ENCODE measurements at places on chromosomes 7 and 10. TPM values are rescaled to one million over a fixed set of nuclear protein-coding genes. Genes with fewer than 3 reads are reported as not detected.

DNA sequence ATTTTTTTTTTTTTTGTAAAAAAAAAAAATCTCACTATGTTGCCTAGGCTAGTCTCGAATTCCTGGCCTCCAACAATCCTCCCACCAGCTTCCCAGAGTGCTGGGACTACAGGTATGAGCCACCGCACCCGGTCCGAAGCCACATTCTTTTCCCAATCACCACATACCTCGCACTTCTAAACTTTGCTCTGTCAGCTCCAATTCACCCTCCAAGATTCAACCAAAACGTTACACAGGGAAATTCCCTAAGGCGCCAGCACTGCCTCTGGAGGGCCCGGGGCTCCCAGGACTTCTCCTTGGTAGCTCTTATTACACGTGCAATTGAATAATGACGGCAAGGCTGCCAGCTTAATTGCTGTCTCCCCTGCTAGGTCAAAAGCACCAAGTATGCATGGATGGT lies 10.3 kb upstream of the DNAAF5 start:
- DNase-seq: no peak

DNA sequence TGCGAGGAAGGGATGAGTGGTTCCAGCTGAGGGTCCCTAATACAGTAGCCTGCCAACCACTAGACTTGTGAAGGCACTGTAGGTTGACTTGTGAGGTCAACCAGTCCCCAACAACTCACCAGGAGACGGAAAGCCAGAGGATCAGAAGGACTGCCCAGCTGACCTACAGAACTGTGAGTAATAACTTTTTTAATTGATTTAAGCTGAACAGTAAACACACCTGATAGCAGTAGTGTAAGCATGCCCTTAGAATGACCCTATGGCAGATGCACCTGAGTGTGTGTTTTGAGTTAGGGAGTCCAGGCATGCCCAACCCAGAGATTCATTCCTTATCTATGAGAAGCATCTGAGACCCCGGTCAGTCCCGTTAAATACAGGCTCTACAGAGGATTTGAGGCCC lies 14.1 kb downstream of the PRLHR start:
- no peak for DNase-seq

DNA sequence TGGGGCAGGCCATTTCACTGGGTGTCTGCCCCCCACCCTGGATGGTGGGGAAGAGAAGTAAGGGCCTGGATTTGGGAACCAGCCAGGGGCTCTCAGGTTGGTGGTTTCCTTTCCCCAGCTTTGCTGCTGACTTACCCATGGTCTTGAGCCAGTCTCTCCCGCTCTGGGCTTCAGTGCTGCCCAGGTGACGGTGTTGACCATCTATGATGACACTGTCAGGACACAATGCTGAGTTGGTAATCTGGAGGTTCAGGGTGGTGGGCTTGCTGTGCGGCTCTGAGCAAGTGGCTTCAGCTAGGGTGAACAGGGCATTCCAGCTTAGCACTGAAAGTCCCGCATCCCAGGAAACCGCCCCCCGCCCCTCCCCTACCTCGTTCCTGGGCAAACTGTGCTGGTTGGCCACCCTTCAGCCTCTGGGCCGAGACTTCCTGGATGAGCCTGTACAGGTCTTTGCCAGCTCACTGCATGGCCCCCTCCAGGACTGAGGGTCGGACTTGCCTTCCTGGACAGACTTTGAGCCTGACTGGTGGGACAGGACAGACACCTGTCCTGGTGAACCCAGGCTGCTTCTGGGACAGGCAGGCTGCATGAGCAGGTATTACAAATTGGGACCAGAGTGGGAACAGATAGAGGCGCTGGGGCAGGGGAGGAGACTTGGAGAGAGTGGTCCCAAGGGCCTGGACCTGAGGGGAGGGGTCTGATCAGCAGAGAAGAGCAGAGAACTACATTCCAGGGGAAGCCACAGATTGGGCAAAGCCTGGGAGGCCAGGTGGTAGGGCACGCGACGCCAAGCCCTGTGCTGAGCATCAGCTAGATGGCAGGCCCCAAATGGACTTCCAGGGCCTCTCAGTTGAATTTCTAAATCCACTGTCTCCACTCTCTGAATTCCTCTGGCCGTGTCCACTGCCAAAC lies 19.9 kb upstream of the ZMIZ1 start:
- DNase-seq: no peak

GRCh38 chr7:117237646-117238045 lies 85.2 kb downstream of the WNT2 start:
- DNase-seq: no peak

GRCh38 chr10:7545792-7546191 lies 121.0 kb downstream of the ITIH5 start:
- no peak for DNase-seq

DNA sequence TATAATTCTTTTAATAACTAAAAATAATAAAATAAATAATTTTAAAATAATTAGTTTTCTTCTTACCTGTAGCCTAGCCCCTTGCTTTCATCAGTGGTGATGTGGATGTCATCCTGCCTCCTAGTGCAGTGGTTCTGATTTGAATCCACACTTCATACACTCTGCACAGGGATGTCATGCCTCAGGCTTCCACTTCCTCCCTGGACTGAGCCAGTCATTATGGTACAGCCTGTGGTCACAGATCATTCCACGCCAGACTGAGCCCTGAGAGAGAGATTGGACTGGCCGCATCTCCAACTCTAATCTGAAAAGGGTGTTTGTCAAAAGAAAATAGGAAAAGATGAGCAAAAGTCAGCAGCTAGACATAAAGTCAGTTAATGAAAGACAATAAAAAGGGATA lies 436.2 kb upstream of the IGFBP3 start:
- no peak for DNase-seq

- no peak for DNase-seq
Observed at GRCh38 chr10:60955957-60956425, 12.0 kb upstream of the RHOBTB1 start.

- DNase-seq: no peak
Observed at GRCh38 chr7:22802426-22802825, 20.2 kb downstream of the TOMM7 start.

DNA sequence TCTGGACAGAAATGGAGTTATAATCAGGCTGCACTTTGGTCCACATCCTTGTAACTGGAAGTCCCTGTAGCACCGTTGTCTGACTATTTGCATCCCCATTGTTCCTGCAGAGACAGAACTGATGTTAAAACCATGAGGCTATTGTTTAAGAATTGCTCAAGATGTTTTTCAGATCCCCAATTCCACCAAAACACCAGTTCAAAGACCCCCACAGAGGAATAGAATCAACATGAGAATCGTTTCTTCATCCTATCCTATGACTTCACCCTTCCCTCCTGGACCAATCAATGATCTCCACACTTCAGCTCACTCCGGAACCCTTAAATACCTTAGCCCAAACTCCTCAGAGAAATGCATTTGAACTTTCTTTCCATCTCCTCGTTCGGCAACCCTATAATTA lies 57.1 kb upstream of the GRID1 start:
- no peak for DNase-seq

GRCh38 chr7:15424468-15424867 lies 137.3 kb downstream of the AGMO start:
- DNase-seq: no peak

DNA sequence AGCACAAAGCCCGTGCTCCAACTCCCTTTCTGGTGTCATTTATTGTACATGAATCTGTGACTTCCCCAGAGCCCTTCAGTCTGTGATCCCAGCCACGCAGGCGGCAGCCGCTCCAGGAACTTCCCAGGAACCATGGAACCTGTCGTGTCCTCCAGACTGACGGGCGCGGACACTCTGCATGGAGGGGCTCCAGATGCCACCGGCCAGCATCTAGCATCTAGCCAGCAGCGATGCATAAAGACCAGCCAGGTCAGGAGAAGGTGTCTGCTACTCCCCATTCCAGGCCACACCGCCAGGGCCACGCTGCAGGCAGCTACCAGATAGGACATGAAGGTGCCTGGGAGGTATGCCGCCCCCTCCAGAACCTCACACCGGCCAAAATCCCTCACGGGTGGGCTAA lies 77.4 kb downstream of the PRKAG2 start:
- no peak for DNase-seq

DNA sequence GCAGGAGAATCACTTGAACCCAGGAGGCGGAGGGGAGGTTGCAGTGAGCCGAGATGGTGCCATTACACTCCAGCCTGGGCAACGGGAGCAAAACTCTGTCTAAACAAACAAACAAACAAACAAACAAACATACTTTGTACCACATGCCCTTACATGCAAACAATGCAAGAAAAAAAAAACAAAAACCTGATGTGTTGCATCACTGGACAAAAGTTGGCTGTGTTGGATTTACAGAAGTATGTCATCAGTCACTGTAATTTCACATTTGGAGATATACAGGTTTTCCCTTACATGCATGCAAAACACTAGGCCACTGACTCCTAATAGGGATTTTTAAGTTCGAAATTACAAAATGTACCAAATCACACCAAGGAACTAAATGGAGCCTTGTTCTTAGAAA lies 138.5 kb downstream of the SRPK2 start:
- no peak for DNase-seq

- no peak for DNase-seq
Observed at GRCh38 chr10:118246332-118247295, 95.5 kb downstream of the FAM204A start.

DNA sequence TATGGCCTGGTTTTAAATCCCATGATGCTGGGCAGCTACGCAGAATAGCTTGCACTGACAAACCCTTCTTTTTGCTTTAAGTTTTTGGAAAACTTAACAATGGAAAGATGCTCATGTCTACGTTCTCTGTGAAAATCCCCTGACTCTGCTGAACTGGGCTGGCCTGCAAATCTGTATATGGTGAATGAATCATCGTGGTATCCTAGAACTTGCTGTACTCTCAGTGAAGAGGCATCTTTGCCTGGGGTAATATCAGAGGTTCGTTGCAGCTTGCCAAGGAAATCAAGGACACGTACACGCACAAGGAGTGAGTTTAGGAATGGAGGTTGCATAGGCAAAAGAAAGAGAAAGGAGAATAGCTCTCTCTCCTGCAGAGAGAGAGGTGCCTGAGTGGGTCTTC lies 382.0 kb upstream of the ADARB2 start:
- no peak for DNase-seq

DNA sequence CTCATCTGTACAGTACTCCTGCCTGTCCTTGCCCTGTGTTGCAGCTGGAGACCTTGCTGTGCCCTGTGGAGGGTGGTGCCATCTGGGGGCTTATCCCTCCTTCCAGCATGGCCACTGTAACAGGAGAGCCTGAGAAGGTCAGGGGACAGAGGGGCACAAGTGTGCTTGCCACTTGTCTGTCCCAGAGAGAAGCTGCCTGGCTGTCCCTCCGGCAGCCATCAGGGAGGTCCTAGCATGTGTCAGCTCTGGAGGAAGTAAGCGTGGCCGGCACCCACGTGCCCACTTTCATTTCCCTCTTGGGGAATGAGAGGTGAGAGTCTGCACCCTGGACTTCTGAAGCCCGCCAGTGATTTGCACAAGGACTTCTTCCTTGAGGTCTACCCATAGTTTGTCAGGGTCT lies 97.0 kb upstream of the PPIF start:
- no peak for DNase-seq

DNA sequence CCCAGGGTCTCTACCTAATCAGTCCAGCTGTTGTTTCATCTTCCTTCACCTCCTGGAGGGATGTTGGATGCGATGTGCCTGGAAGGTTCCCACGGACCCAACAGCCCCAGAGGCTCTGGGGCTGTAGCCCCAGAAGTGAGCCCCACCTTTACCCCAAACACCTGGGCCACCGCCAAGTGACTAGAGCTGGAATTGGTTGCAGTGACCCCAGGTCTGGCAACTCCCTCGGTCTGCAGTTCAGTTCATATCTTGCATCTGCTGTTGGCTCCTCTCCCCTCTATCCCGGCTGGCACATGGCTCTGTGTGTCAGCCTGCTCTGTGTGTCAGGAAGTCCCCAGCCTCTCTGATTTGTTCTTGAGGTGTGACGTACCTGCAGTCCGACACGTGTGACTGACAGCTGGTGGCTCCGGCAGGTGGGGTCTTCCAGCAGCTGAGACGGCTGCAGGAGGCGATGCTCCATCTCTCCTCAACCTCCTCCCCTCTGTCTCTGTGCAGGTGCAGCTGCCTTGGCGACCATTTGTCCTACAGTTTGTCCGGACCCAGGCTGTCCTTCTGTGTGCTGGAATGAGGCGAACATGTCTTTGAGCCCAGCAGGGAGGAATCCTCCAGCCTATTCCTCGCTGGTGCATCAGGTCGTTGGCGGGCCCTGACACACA lies 38.6 kb downstream of the ELFN1 start:
- no peak for DNase-seq

DNA sequence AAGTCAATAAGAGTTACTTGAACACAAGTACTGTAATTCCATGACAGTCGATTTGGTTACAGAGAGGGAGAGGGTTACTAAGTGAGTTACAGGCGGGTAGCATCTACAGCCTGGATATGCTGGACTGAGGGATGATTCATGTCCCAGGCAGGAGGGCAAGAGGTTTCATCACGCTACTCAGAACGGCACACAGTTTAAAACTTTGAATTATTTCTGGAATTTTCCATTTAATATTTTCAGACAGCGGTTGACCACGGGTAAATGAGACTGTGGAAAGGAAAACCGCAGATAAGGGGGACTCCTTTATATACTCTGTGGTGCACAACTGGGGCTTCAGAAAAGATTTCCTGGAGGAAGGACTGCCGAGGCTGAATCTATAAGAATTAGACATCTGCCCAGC lies 25.7 kb upstream of the LRRC4 start:
- no peak for DNase-seq

DNA sequence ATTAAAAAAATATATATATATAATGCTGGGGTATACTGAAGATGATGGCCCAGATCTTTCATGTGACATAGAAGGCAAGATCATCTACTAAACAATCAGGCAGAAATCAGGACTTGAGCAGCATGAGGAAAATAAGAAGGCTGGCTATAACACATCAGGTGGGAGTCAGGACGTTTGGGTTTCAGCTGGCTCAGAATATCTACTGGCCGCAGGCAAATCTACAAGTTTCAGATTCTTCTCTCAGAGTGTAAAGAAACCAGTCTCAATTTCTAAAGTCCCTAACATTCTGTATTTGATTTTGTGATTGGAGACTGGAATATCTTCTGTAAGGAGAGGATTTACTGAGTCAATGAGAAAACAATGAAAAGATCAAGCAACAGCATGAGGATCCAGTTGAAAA lies 37.7 kb upstream of the FAM3C start:
- DNase-seq: no peak

GRCh38 chr10:73762915-73763314 lies 18.7 kb downstream of the SEC24C start:
- DNase-seq: no peak

DNA sequence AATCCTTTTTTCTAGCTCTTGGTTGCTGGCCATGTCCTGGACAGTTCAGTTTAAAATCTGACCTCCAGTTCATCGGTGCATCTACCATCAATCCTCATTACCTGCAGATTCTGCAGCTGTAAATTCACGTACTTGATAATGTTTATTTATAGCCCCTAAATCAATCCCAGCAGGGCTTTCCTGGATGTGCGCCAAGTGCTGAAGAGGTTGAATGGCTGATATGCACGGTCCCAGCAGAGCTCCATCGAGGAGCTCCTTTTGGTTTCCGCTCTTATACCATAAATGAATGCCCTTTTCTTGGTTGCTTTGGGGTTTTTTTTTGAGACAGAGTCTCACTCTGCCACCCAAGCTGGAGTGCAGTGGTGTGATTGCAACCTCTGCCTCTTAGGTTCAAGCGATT lies 91.2 kb upstream of the CCZ1B start:
- DNase-seq: no peak

ASB10 gene
- not detected for total RNA-seq

DPP6 gene
- not detected for total RNA-seq

MRLN gene
- not detected for total RNA-seq

RADIL gene
- total RNA-seq: 6.7 TPM

C10orf53 gene
- total RNA-seq: not detected

STRIP2 gene
- not detected for total RNA-seq

OR6B1 gene
- not detected for total RNA-seq

MIOS gene
- 23.6 TPM for total RNA-seq

SPDYE18 gene
- not detected for total RNA-seq

PPP1R3C gene
- 241 TPM for total RNA-seq

SMO gene
- total RNA-seq: 8.7 TPM

C10orf90 gene
- not detected for total RNA-seq

ASZ1 gene
- not detected for total RNA-seq

Measured in thoracic aorta (tissue), 2 donors.